Psoas muscle (tissue), 8 donors: ENCODE measurements at places on chromosomes 7 and 10. TPM values are rescaled to one million over a fixed set of nuclear protein-coding genes. Genes with fewer than 3 reads are reported as not detected.

DNA sequence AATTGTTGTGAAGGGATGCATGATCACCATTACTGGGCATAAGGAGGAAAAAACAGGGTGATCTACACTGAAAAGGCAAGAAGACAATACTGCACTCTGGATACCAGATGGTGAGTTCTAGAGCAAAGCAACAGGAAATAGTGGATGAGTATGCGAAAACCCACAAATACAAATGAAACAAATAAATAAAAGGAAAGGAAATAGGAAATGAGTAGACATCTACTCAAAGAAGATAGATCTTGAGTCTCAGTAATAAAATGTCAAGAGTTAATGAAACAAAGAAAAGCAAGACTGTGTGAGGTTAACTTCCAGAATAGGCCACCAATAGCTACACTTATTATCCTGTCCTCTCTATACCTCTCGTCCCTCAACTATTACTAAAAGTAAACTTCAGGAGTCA, 11.7 kb downstream of the ORC5 start:
- DNase-seq: no peak

WNT16 gene
- total RNA-seq: not detected

KCP gene
- total RNA-seq: 0.15 TPM

- DNase-seq: no peak
Measured at GRCh38 chr10:98817396-98817795, 370.7 kb upstream of the HPS1 start.

RASA4B gene
- total RNA-seq: 139 TPM

- no peak for DNase-seq
Measured at GRCh38 chr10:129681856-129682255, 214.8 kb downstream of the MGMT start.

- DNase-seq: no peak
Measured at GRCh38 chr7:47506382-47507339, 75.2 kb downstream of the TNS3 start.

GRCh38 chr7:73717025-73717807, 2.3 kb downstream of the STX1A start:
- no peak for DNase-seq

DNA sequence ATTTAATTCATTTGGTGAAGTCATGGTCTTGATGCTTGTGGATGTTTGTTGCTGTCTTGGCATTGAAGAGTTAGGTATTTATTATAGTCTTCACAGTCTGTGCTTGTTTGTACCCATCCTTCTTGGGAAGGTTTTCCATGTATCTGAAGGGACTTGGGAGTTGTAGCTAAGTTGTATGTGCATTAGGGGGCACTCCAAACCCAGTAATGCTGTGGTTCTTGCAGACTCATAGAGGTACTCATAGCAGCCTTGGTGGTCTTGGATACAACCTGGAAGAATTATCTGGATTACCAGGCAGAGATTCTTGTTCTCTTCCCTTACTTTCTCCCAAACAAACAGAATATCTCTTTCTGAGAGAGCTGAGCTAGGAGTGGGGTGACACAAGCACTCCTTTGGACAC, 93.2 kb downstream of the ADCYAP1R1 start:
- DNase-seq: no peak
